Tibial nerve (tissue), 4 donors: ENCODE measurements at places on chromosomes 6 and 20. TPM values are rescaled to one million over a fixed set of nuclear protein-coding genes. Genes with fewer than 3 reads are reported as not detected.

- no peak for DNase-seq
- peaks cover 21% of the 10 kb centered on the region for H3K4me1 ChIP-seq
- H3K27ac ChIP-seq = no peak overlapping the region
- no peaks in the 10 kb centered on the region for H3K36me3 ChIP-seq
- no peaks in the 10 kb centered on the region for H3K27me3 ChIP-seq
Observed at GRCh38 chr6:118200160-118200559, 293.1 kb downstream of the SLC35F1 start.

GRCh38 chr6:40671001-40671693 lies 84.0 kb upstream of the LRFN2 start:
- H3K4me1 ChIP-seq = no peaks in the 10 kb centered on the region
- H3K36me3 ChIP-seq = no peaks in the 10 kb centered on the region
- H3K27me3 ChIP-seq = no peaks in the 10 kb centered on the region
- no peak overlapping the region for H3K27ac ChIP-seq

- H3K27ac ChIP-seq = no peak overlapping the region
- DNase-seq = no peak
- no peak overlapping the region for H3K4me3 ChIP-seq
- H3K27me3 ChIP-seq = no peaks in the 10 kb centered on the region
- no peaks in the 10 kb centered on the region for H3K36me3 ChIP-seq
Observed at GRCh38 chr6:113750151-113750855, 106.8 kb upstream of the MARCKS start.

GRCh38 chr20:24436160-24436559 lies 33.3 kb upstream of the SYNDIG1 start:
- H3K4me3 ChIP-seq = no peak overlapping the region
- H3K4me1 ChIP-seq = no peaks in the 10 kb centered on the region
- DNase-seq = no peak
- no peaks in the 10 kb centered on the region for H3K36me3 ChIP-seq
- H3K27me3 ChIP-seq = no peaks in the 10 kb centered on the region
- no peak overlapping the region for H3K27ac ChIP-seq

GRCh38 chr20:61129311-61129710 lies 122.8 kb upstream of the CDH4 start:
- H3K36me3 ChIP-seq = no peaks in the 10 kb centered on the region
- H3K4me3 ChIP-seq = no peak overlapping the region
- H3K4me1 ChIP-seq = no peaks in the 10 kb centered on the region
- H3K27me3 ChIP-seq = no peaks in the 10 kb centered on the region
- no peak overlapping the region for H3K27ac ChIP-seq

RCAN2 gene
- total RNA-seq = 15.7 TPM

- no peak overlapping the region for H3K27ac ChIP-seq
- no peaks in the 10 kb centered on the region for H3K36me3 ChIP-seq
- H3K27me3 ChIP-seq = no peaks in the 10 kb centered on the region
- no peak overlapping the region for H3K4me3 ChIP-seq
- no peak for DNase-seq
Observed at GRCh38 chr6:7901056-7901455, 9.5 kb downstream of the TXNDC5 start.

- peaks cover 45% of the 10 kb centered on the region for H3K36me3 ChIP-seq
- no peak for DNase-seq
- no peaks in the 10 kb centered on the region for H3K4me1 ChIP-seq
- H3K27ac ChIP-seq = no peak overlapping the region
- no peaks in the 10 kb centered on the region for H3K27me3 ChIP-seq
- no peak overlapping the region for H3K4me3 ChIP-seq
Observed at GRCh38 chr20:46374383-46374782, 32.0 kb downstream of the ELMO2 start.

PAX1 gene
- total RNA-seq = not detected

PDE10A gene
- 3.5 TPM for total RNA-seq

C20orf173 gene
- total RNA-seq = not detected

DNA sequence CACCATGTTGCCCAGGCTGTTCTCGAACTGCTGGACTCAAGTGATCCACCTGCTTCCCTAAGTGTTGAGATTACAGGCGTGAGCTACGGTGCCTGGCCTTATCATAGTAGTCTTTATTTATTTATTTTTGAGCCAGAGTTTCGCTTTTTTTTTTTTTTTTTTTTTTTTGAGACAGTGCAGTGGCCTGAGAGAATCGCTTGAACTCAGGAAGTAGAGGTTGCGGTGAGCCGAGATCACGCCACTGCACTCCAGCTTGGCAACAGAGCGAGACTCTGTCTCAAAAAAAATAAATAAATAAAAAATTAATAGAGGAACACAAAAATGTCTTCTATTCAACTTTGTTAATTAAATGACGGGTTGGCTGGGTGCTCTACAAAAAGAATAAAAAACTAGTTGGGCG lies 12.9 kb downstream of the MAPRE1 start:
- H3K4me3 ChIP-seq = no peak overlapping the region
- no peak for DNase-seq
- H3K4me1 ChIP-seq = peaks cover 27% of the 10 kb centered on the region

CTAGE9 gene
- not detected for total RNA-seq

CD40 gene
- total RNA-seq = 31.8 TPM

DNA sequence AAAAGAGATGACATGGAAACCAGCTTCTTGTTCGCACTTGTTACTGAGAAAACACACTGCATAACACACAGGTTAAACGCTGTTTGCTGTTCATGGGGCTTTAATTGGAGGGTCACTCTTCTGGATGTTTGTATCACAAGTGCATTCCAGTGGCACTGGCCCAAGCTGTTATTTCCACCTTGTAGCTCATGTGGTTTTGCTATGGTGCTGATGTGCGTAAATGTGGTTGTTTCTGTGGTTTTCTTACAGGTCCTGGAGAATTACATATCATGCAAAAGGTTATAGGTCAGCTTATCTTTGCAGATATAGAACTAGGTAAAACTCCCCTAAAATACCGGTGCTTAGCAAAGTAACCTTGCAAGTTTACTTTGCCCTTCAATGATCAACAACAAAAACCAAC lies 89.3 kb upstream of the AHI1 start:
- no peaks in the 10 kb centered on the region for H3K27me3 ChIP-seq
- DNase-seq = no peak
- H3K4me1 ChIP-seq = no peaks in the 10 kb centered on the region
- H3K27ac ChIP-seq = no peak overlapping the region
- H3K36me3 ChIP-seq = no peaks in the 10 kb centered on the region
- no peak overlapping the region for H3K4me3 ChIP-seq

- DNase-seq = no peak
- H3K27me3 ChIP-seq = no peaks in the 10 kb centered on the region
- H3K4me1 ChIP-seq = no peaks in the 10 kb centered on the region
- H3K4me3 ChIP-seq = no peak overlapping the region
- H3K36me3 ChIP-seq = no peaks in the 10 kb centered on the region
- H3K27ac ChIP-seq = no peak overlapping the region
Observed at GRCh38 chr20:7959484-7959883, 19.2 kb upstream of the HAO1 start.

TFAP2D gene
- not detected for total RNA-seq

GRCh38 chr6:32882879-32883250 lies 28.9 kb downstream of the PSMB9 start:
- H3K36me3 ChIP-seq = no peaks in the 10 kb centered on the region
- no peak overlapping the region for H3K4me3 ChIP-seq
- H3K4me1 ChIP-seq = no peaks in the 10 kb centered on the region
- H3K27ac ChIP-seq = no peak overlapping the region

DNA sequence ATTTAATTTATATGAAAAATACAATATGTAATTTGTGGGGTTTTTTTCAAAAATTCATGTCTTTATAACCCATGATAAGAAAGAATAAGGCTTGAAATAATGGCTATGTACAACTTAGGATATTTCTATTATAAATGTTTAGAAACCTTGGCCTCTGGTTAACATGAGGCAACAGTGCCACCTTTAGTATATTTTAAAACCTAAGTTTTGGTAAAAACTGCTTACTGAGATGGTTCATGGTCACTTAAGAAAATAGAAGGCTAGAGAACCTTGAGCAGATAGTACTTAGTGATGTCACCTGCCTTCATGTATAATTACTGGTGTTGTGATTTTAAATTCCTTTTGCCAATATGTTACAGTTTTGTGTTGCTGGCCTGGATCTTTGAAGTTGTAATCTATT lies 176.4 kb downstream of the ADGB start:
- H3K27me3 ChIP-seq = no peaks in the 10 kb centered on the region
- H3K4me1 ChIP-seq = no peaks in the 10 kb centered on the region
- H3K4me3 ChIP-seq = no peak overlapping the region
- H3K36me3 ChIP-seq = no peaks in the 10 kb centered on the region

DNA sequence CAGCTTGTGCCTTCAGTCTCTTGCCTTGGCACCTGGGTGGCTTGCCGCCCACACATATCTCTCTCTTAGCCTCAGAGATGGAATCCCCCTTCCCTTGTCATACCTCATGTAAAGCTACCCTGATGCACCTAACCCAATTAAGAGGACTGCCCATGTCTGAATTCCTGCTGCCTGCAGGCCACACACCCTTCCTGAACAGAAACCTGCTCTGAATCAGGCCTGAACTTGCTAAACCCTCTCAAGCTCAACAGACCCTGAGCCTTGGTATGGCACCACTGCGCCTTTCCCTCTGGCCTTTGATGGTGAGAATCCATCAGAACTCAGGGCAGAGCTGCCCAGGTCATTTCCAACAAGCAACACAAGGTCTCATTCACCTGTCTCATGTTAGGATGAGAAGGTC lies 5.2 kb downstream of the RAET1G start:
- no peak overlapping the region for H3K4me3 ChIP-seq
- no peak for DNase-seq
- no peaks in the 10 kb centered on the region for H3K36me3 ChIP-seq
- peaks cover 16% of the 10 kb centered on the region for H3K27me3 ChIP-seq
- no peaks in the 10 kb centered on the region for H3K4me1 ChIP-seq
- no peak overlapping the region for H3K27ac ChIP-seq

DNA sequence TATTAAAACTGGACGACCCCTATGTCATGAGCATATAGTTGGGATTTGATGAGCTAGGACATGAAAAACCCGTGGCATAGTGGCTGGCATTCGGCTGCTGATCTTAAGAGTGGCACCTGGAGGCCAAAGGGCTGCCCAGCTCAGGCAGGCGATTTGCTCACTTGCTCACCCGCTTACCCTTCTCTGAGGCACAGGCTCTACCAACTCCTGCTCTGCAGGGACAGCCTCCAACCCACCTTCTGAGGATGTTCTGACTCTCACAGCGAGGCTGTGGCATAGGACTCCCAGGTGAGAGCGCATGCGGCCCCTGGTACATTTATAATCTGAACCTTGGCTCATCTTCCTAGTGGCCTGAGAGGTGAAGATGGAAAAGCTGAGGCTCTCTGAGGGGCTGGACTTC lies 995 bp downstream of the RSPO4 start:
- H3K27ac ChIP-seq = no peak overlapping the region
- H3K36me3 ChIP-seq = no peaks in the 10 kb centered on the region
- H3K4me1 ChIP-seq = no peaks in the 10 kb centered on the region
- no peak for DNase-seq
- no peaks in the 10 kb centered on the region for H3K27me3 ChIP-seq
- H3K4me3 ChIP-seq = no peak overlapping the region

DNA sequence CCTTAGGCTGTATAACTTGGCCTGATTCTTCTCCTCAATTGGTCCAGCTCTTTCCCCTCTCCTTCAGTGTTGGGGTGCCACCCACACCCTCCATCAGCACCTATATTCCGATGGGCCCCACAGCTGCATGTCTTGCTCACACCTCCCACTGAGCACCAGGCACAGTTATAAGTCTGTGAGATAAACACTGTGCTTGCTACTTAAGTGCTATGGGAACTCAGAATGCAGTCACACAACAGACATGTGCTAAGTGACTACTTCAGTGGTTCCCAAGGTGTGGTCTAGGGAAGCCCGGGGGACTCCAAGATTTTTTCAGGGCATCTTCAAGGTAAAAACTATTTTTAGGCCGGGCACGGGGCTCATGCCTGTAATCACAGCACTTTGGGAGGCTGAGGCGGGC lies 7.3 kb downstream of the ZC3H12D start:
- H3K27me3 ChIP-seq = no peaks in the 10 kb centered on the region
- peaks cover 4% of the 10 kb centered on the region for H3K36me3 ChIP-seq
- no peak overlapping the region for H3K4me3 ChIP-seq
- no peak overlapping the region for H3K27ac ChIP-seq
- H3K4me1 ChIP-seq = peaks cover 14% of the 10 kb centered on the region

- H3K27ac ChIP-seq = no peak overlapping the region
- no peaks in the 10 kb centered on the region for H3K4me1 ChIP-seq
- no peaks in the 10 kb centered on the region for H3K27me3 ChIP-seq
- DNase-seq = no peak
- H3K36me3 ChIP-seq = no peaks in the 10 kb centered on the region
Observed at GRCh38 chr6:147547369-147547902, 38.9 kb downstream of the SAMD5 start.

- no peak overlapping the region for H3K27ac ChIP-seq
- H3K4me3 ChIP-seq = no peak overlapping the region
Observed at GRCh38 chr20:53839423-53840176, 230.8 kb downstream of the BCAS1 start.

GRCh38 chr6:150711584-150712504 lies 112.2 kb downstream of the PLEKHG1 start:
- no peaks in the 10 kb centered on the region for H3K4me1 ChIP-seq
- no peak overlapping the region for H3K4me3 ChIP-seq
- no peaks in the 10 kb centered on the region for H3K36me3 ChIP-seq
- no peaks in the 10 kb centered on the region for H3K27me3 ChIP-seq

DNA sequence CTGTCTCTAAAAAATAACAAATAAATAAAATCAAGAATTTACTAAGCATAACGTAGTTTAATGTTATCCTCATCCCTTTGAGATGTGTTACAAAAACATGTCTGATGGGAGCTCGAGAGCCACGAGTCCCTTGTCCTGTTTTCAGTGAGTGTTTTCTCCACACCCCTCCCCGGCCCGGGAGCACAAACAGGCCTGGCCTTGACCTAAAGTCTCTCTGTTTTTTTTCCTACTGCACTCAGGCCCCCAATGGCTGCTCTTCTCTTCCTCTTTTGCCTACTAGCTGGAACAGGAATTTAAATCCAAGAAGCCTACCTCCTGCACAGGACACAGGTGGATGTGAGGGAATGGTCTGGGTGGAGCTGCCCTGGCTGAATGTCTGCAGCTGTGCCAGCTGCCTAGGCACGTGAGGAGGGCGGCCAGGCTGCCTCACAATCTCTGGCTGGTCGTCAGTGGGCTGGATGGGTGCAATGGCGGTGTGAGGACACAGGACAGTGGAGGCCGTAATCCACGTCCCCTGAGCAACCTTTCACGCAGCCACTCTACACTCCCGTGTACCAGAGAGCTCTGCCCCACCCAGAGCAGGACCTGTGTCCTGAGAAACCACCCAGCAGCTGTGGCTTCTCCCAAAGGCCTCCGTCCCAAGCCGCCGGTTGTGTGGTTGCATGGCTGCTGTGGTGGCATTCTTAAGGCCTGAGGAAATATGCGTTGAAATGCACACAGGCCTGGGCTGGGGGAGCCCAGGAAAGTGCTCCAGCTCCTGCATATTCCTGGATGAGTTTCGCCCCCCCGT lies 117.5 kb downstream of the FAM120B start:
- H3K36me3 ChIP-seq = no peaks in the 10 kb centered on the region
- H3K4me3 ChIP-seq = no peak overlapping the region
- no peak for DNase-seq
- peaks cover 16% of the 10 kb centered on the region for H3K27me3 ChIP-seq
- H3K27ac ChIP-seq = no peak overlapping the region

DNA sequence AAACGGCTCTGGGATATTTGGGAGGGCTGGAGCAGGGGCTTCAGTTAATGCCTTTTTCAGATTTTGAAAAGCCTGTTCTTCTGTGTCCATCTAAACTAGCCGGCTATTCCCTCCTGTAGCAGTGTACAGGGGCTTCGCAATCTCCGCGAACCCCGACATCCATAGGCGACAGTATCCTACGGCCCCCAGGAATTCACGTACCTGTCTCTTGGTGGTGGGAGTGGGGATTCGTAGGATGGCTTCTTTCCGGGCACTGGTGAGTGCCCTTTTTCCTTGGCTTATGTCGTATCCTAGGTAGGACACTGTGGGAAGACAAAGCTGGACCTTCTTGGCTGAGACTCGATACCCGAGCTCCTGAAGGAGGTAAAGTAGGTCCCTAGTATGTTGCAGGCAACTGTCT lies 153.1 kb downstream of the TRIM27 start:
- H3K4me3 ChIP-seq = no peak overlapping the region
- no peak overlapping the region for H3K27ac ChIP-seq
- H3K4me1 ChIP-seq = peaks cover 7% of the 10 kb centered on the region
- no peaks in the 10 kb centered on the region for H3K36me3 ChIP-seq
